SJSA1 (cell line): ENCODE measurements at places on chromosomes 5 and 9. TPM values are rescaled to one million over a fixed set of nuclear protein-coding genes. Genes with fewer than 3 reads are reported as not detected.

- H3K4me1 ChIP-seq = 0 out of 2 replicates have a peak, but pooled peaks cover 5% of the 10 kb centered on the region
- no peaks in the 10 kb centered on the region for H3K36me3 ChIP-seq
- H3K27me3 ChIP-seq = peaks cover 3% of the 10 kb centered on the region; the same call in 1 of the 2 replicates
- H3K4me3 ChIP-seq = no peak overlapping the region
- H3K27ac ChIP-seq = no peak overlapping the region
- DNase-seq = no peak
Observed at GRCh38 chr5:157245886-157246285, 20.0 kb upstream of the CYFIP2 start.

GRCh38 chr5:861442-862366 lies 10.9 kb upstream of the ZDHHC11 start:
- no peak overlapping the region for H3K27ac ChIP-seq
- H3K36me3 ChIP-seq = peaks cover 61% of the 10 kb centered on the region
- no peak overlapping the region for H3K4me3 ChIP-seq

DNA sequence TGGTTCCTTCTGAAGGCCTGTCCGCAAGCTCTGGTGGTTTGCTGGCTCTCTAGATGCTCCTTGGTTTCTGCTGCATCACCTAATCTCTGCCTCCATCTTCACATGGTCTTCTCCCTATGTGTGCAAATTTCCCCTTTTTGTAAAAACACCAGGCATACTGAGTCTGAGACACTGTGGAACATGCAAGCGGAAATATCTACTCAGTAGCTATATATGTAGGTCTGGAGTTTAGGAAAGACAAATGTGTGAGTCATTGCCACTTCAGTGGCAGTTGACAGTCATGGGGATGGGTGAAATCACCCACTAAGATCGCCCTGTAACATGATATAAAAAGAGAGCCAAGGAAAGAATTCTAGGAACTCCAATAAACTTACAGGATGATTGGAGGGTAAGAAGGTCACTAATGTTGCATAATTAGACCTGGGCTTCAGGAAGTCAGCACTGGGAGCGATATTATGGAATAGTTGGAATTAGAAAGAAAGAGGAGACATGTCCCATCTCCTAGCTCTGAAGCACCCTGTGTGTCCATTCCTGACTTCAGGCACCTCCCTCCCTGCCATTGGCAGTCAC lies 22.7 kb upstream of the UBLCP1 start:
- H3K27me3 ChIP-seq = no peaks in the 10 kb centered on the region
- H3K4me3 ChIP-seq = no peak overlapping the region
- peak; percentile 87 for DNase-seq

- no peaks in the 10 kb centered on the region for H3K27me3 ChIP-seq
- no peak for DNase-seq
- H3K36me3 ChIP-seq = peaks cover 70% of the 10 kb centered on the region
- H3K4me3 ChIP-seq = peak overlapping the region; percentile 86
- H3K4me1 ChIP-seq = peaks cover 16% of the 10 kb centered on the region
Observed at GRCh38 chr5:179731791-179732411, 721 bp upstream of the MAML1 start.

DNA sequence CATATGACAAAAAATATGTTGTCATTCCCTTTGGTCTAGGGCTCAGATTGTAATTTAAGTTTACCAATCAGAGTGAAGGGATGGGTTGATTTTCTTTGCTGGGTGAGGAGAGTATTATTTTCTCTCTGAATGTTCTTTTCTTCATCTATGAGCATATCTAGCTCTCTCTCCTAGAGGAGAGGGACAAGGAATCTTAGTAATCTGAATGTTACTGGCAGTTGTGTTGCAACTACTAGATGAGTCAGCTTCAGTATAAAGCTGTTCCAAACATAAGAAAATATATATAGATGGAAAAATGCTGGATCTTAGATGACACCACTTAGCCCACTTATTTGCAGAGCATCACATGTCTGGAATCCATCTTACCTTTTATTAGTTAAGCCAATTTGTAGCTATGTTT lies 259.3 kb downstream of the TUSC1 start:
- H3K27ac ChIP-seq = no peak overlapping the region
- H3K4me3 ChIP-seq = no peak overlapping the region
- no peaks in the 10 kb centered on the region for H3K36me3 ChIP-seq
- no peaks in the 10 kb centered on the region for H3K27me3 ChIP-seq
- no peak for DNase-seq

DNA sequence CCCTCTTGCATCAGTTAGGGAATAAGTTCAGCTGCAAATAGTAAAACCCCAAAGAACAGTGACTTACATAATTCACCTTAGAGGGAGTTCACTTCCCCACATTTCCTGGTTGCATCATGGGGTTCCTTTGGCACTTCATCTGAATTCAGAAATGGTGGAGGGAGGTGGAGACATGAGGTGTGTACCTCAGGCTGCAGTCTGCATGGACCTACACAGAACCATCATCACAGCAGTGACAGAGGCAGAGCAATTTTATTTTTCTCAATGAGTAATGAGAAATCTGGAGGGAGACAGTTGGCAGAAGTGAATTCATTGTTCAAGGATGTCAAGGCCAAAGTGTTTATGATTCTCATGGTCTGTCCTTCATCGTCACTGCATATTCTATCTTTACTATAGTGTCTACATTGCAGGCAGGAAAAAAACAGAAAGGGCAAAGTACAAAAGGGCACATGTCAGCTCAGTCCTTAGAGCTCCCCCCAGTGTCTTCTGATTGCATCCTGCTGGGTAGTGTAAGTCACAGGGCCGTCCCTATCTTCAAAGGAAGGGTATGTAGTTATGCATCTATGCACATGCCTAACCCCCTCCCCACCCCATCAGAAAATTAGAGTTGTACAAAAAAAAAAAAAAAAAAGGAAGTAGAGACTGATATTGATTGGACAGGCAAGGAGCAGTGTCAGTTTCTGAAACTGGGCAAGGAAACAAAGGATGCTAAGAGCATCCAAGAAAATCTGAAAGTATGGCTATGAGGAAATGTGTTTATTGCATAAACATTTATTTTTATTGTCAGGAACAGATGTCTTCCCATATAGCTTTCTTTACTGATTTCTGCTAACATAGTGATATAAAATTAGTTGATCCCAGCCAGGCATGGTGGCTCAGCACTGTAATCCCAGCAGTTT lies 132.7 kb upstream of the APC start:
- no peaks in the 10 kb centered on the region for H3K36me3 ChIP-seq
- no peak for DNase-seq
- no peaks in the 10 kb centered on the region for H3K27me3 ChIP-seq
- H3K4me3 ChIP-seq = no peak overlapping the region
- no peaks in the 10 kb centered on the region for H3K4me1 ChIP-seq

GRCh38 chr9:133887540-133888047 lies 104.5 kb downstream of the VAV2 start:
- no peak for DNase-seq
- peaks cover 16% of the 10 kb centered on the region for H3K36me3 ChIP-seq
- no peak overlapping the region for H3K4me3 ChIP-seq
- no peak overlapping the region for H3K27ac ChIP-seq

- H3K27me3 ChIP-seq = no peaks in the 10 kb centered on the region
- H3K4me3 ChIP-seq = no peak overlapping the region
- H3K36me3 ChIP-seq = no peaks in the 10 kb centered on the region
- no peaks in the 10 kb centered on the region for H3K4me1 ChIP-seq
Observed at GRCh38 chr5:140977003-140977402, 10.7 kb downstream of the PCDHAC2 start.

DNA sequence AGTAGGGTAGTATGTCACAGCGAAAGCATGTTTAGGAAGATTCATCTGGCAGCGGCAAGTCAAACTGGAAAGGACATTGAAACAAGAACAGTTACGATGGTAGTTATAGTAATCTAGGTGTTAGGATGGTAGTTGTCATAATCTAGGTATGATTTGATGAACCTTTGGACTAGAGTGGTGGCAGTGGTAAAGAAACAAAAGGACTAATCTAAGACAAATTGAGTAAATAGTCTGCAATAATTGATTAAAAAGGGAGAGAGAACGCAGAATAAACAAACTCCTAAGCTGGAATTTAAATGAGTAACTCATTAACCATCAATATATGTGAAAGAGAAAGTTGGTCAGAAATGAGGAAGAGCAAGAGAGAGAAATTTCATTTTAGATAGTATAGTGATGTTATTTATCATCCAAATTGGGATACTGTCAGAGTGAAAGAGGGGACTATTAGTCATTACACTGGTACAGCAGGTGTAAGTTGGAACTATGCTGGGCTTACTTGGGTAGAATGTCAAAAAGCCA lies 56.8 kb downstream of the MTREX start:
- no peaks in the 10 kb centered on the region for H3K27me3 ChIP-seq
- no peak overlapping the region for H3K4me3 ChIP-seq
- H3K27ac ChIP-seq = no peak overlapping the region
- no peaks in the 10 kb centered on the region for H3K4me1 ChIP-seq
- H3K36me3 ChIP-seq = peaks cover 36% of the 10 kb centered on the region

- peaks cover 7% of the 10 kb centered on the region for H3K4me1 ChIP-seq
- no peaks in the 10 kb centered on the region for H3K36me3 ChIP-seq
- H3K4me3 ChIP-seq = no peak overlapping the region
- no peak for DNase-seq
- H3K27me3 ChIP-seq = no peaks in the 10 kb centered on the region
- no peak overlapping the region for H3K27ac ChIP-seq
Observed at GRCh38 chr5:57417320-57417719, 65.3 kb downstream of the ACTBL2 start.

DNA sequence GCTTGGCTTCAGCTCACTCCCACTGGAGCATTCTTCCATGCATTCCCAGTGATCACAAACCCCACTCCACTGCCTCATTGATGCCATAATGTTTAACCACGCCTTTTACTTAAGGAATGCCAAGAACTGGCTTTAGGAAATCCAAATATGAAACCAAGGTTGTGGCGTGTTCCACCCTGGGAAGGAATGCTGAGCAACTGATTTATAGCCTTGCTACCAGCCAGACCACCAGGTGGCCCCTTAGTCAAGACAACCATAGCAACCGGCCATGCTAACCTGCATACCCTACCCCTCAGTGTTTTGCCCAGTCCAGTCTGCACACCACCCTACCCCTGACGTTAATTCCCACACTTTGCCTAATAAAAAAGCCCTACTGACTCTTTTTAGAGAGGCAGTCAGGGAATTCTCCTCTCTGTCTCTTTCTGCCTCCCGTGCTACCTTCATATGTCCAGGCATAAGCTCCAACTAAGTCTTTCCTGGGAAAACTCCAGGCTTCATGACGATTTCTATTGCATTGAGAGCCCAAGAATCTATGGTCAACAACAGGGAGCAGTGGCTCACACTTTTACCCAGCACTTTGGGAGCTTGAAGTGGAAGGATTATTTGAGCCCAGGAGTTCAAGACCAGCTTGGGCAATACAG lies 27.0 kb upstream of the PRRC2B start:
- H3K4me3 ChIP-seq = no peak overlapping the region
- no peaks in the 10 kb centered on the region for H3K36me3 ChIP-seq
- H3K4me1 ChIP-seq = peaks cover 9% of the 10 kb centered on the region
- no peak overlapping the region for H3K27ac ChIP-seq

- H3K4me1 ChIP-seq = no peaks in the 10 kb centered on the region
- DNase-seq = no peak
- no peaks in the 10 kb centered on the region for H3K36me3 ChIP-seq
- H3K4me3 ChIP-seq = no peak overlapping the region
- H3K27ac ChIP-seq = no peak overlapping the region
Observed at GRCh38 chr5:28779161-28779754, 1740.9 kb upstream of the CDH9 start.

GRCh38 chr9:90458485-90458884 lies 184.1 kb downstream of the DIRAS2 start:
- no peaks in the 10 kb centered on the region for H3K27me3 ChIP-seq
- H3K27ac ChIP-seq = no peak overlapping the region
- no peak for DNase-seq
- H3K36me3 ChIP-seq = no peaks in the 10 kb centered on the region
- no peaks in the 10 kb centered on the region for H3K4me1 ChIP-seq
- no peak overlapping the region for H3K4me3 ChIP-seq

DNA sequence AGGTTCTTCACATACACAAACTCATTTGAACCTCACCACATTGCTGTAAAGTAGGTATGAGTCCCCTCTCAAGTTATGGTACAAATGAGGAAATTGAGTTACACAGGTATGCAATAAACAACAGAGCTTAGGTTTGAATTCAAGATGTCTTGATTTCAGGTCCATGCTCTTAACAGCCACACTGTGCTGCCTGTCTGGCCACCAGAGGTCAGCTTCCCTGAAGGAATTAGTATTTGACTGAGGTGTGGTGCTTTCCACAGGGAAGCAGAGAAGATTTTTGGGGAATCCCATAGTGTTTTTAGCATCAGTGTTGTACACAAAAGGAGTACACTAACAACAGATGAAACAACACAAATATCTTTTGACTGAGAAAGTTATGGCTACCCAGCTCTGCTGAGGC lies 94.4 kb upstream of the ITGA1 start:
- H3K36me3 ChIP-seq = no peaks in the 10 kb centered on the region
- no peak overlapping the region for H3K27ac ChIP-seq
- H3K4me3 ChIP-seq = no peak overlapping the region

DNA sequence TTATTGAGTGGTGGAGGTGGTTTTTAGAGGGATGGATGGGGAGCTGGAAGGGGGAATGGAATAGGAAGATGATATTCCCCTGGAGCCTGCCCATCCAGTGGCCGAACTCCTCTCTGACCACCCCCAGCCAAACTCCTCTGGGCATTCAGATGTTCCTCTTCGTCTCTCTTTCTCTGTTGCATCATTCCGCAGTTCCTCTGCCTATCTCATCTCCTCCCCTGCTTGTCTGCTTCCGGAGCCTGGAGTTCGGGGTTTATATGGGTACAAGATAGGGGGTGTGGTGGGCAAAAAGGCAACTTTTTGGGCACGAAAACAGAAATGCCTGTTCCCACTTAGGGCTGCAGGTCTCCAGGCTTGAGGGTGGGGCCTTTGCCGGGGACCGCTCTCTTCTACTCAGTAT lies 12.2 kb upstream of the CDK5RAP2 start:
- no peaks in the 10 kb centered on the region for H3K4me1 ChIP-seq
- H3K4me3 ChIP-seq = no peak overlapping the region
- no peak overlapping the region for H3K27ac ChIP-seq

DNA sequence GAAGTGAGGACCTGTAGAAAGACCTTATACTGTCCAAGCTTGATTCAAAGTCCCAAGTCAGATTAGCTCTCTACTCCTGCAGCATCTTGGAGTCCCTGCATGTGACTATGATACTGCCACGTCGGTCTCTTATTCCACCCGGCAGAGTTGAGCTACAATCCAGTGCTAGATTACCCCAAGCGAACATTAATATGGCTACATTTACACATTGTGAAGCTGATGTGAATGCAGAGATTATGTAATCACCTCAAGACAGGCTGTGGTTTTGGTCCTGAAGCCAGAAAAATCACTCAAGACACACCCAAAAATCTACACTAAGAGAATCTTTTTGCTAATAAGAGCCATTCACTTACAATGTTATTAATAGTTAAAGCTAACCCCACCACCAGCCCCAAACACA lies 116.7 kb downstream of the GNA14 start:
- no peaks in the 10 kb centered on the region for H3K36me3 ChIP-seq
- H3K27me3 ChIP-seq = no peaks in the 10 kb centered on the region

DNA sequence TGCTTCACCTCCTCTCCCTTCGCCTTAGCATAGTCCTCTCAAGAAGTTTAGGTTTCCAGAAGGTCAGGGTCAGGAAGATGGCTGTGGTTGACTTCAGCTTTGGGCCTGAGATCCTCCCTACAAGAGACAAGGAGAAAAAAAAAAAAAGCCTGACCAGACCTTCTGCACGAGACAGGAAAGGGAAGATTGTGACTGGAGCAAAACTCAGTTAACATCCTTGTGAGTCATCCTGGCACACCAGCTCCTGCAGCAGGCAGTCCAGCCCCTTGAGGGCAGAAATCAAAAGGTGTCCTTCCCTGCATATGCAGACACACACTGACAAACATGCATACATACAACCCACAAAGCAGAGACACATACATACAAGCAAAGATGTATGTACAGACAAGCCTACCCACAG lies 18.0 kb upstream of the ENHO start:
- H3K27ac ChIP-seq = no peak overlapping the region
- H3K4me3 ChIP-seq = no peak overlapping the region
- H3K36me3 ChIP-seq = no peaks in the 10 kb centered on the region
- no peak for DNase-seq
- no peaks in the 10 kb centered on the region for H3K4me1 ChIP-seq

PCDHGA1 gene
- 2.2 and 3.1 TPM in 2 replicates for total RNA-seq

SLIT3 gene
- total RNA-seq = 12.9 and 19.0 TPM in 2 replicates

VDAC1 gene
- total RNA-seq = 369 and 432 TPM in 2 replicates
